ENCODE measurements at places on chromosomes 7 and 10.

DNA sequence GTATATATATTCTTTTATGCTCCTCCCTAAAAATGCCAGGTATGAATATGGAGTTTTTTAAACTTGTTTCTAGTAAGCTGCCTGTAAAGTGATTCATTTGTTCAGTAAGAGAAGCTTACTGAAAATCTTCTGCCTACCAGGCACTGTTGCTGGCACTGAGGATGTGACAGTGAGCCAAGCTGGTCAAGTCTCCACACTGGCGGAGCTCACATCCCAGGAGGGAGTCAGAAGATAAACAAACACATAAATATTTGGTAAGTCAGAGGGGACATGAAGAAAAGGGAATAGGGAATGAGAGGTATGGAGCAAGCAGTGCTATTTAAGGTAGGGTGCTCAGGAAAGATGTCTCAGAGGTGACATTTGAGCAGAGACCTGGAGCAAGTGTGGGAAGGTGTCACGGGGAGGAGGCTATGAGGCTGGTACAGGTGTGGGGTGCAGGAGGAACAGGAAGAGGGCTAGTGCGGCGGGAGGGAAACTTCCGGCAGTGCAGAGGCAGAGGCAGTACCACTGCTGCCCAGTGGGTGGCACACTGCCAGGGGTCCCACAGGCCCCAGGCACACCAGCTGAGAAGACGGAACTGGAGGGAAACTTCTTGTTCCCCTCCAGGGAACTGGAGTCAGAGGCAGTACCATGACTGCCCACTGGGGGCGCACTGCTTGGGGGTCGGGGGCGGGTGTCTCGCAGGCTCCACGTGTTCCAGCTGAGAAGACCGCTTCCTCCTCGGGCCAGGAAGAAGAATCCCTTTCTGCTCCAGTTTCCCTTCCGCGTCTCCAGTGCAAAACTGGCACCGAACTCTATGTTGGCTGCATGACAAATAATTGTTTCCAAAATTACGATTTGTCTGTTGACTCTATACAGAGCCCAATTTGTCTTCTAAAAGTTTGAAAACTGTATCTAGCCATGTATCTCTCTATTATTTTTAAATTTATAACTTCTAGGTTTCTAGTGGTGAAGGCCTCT is 161.0 kb downstream of the TEX36 start:
- DNase-seq, result peak; percentile 28

GRCh38 chr7:45072131-45073030 is 16.4 kb downstream of the NACAD start:
- DNase-seq, result no peak

DNA sequence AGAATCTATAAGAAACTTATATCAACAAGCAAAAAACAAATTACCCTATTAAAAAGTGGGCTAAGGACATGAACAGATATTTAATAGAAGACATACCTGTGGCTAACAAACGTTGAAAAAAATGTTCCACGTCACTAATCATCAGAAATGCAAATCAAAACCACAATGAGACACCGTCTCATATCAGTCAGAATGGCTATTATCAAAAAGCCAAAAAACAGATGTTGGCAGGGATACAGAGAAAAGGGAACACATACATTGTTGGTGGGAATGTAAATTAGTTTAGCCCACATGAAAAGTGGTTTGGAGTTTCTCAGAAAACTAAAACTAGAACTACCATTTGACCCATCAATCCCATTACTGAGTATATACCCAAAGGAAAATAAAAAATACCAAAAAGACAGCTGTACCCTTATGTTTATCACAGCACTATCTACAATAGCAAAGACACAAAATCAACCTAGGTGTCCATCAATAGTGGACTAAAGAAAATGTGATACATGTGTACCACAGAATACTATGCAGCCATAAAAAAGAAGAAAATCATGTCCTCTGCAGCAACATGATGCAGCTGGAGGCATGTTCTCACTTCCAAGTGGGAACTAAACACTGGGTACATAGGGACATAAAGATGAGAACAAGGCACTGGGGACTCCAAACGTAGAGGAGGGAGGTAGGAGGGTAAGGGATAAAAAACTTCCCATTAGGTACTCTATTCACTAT is 83.8 kb upstream of the TMEM168 start:
- no peak for DNase-seq

- peak; percentile 99 for DNase-seq
These were observed at the start of gene CYREN for GRCh38 chr7:135170274-135170997. CYREN (minus strand) TSS chr7:135170707; CDS start chr7:135168922, 1,785 bp downstream.

DNA sequence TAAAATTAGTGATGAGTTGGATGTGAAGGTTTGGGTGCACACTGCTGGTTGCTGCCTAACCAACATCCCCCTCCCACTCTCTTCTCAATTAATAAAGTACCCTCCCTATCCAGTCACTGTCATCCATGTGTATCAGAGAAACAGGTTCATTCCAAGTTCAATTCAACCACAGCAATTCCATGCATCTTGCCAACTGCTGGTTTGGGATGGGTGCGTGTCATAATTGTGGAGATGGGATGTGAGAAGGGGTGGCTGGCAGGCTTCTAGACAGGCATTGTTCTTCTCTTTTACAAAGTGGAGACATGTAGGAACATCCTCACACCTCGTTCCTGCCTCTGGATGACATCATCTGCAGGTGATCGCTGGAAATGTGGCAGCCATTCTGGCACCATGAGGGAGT is 7.5 kb upstream of the CNPY1 start:
- no peak for DNase-seq

DNA sequence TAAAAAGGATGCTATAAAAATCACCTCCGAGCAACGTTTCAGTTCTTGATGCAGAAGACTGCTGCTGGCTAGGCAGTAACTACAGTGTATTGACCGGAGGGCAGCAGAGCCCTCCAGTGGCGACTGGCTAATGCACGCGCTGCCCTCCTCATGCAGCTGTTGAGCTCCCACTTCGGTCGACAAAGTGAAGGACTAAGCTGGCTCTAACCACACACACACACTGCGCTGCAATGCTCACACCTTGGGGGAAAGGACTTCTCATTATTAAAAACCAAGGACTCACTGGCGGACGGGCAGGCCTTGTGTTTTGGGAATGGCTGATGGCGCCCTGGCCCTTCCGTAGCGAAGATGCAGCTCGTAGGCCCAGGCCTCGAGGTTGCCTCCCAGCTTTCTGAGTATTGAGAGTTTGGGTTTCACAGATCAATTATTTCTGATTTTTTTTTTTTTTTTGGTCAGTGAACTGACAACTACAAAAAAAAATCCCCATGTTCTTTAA is 120.9 kb upstream of the DIP2C start:
- DNase-seq, result no peak

- no peak for DNase-seq
These were observed 186.8 kb downstream of the ETV1 start for GRCh38 chr7:13802651-13803050.

GRCh38 chr10:76430061-76430645 is 998.7 kb downstream of the LRMDA start:
- DNase-seq, result peak; percentile 25

DNA sequence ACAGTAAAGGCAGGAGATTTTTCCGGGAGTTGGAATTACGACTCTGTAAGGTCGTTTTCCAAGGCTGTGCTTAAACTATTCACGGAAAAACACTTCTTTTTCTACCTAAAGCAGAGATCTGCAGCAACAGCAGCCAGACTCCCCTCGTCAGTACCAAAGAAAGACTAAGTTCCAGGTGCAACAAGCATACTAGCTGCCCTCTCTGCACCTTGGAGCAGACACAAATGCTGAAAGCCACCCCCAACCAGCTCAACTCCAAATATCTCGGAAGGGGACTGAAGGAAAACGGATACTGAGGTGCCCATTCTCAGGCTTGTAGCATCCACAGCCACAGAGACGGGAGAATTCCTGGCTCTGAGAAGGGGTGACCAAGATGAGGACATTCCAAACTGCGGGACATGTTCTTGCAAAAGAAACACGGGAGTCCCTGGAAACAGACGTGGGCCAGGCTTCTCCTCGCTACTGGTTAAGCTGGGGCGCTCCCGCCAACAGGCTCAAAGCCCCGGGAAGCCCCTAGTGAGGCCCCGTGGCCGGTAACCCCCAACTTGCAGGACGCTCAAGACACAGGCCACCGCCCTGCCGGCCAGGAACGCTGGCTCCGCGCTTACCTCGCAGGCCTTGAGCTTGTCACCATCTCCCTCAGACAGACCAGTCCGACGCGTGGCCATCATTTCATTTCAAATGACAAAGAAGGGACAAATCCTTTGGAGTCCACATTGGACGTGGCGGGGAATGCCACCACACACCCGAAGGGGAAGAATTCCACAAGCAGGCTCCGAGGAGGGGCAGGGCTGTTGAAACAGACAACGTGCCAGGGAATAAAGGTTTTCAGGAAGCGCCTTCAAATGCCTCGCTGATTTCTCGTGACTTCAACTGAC is 2.2 kb downstream of the ARHGAP21 start:
- DNase-seq, result no peak

DNA sequence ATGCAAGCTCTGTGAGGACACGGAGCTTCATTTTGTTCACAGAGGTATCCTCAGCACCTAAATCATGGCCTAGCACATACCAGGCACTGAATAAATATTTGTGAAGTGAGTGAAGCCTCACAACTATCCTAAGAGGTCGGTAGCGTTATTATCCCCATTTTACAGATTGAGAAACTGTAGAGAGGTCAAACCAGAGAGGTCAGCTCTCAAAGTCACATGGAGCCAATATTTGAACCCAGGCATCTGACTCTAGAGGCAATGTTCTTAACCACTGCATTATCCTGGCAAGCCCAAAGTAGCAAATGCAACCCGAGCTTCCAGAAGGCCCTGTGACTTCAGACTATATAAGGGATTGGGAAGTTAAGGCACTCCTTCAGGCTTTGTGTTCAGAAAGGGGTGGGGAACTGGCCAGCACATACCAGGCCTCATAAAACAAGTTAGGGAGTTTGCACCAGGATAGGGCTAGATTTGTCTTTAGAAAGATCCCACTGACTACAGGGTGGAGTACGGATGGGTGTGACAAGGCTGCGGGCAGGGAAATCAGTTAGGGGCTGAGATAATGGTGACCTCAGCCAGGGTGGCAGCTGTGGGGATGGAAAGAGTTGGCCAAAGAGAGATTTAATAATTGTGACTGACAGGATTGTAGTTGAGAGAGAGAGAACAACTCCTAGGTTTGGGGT is 101.4 kb downstream of the TBXAS1 start:
- no peak for DNase-seq

GRCh38 chr7:100156331-100157068 is 2.0 kb downstream of the TRAPPC14 start:
- DNase-seq, result no peak
